Activated naive CD4-positive, alpha-beta T cell treated with anti-CD3 and anti-CD28 coated beads, Interleukin-2, amount 50 U/mL, for 72 hours (primary cell): ENCODE measurements at places on chromosomes 12 and 14.

GRCh38 chr12:17381211-17381610 is 708.8 kb downstream of the RERGL start:
- DNase-seq: no peak

- peak; percentile 34 for DNase-seq
Observed at GRCh38 chr12:86551146-86551571, 295.0 kb upstream of the MGAT4C start.

DNA sequence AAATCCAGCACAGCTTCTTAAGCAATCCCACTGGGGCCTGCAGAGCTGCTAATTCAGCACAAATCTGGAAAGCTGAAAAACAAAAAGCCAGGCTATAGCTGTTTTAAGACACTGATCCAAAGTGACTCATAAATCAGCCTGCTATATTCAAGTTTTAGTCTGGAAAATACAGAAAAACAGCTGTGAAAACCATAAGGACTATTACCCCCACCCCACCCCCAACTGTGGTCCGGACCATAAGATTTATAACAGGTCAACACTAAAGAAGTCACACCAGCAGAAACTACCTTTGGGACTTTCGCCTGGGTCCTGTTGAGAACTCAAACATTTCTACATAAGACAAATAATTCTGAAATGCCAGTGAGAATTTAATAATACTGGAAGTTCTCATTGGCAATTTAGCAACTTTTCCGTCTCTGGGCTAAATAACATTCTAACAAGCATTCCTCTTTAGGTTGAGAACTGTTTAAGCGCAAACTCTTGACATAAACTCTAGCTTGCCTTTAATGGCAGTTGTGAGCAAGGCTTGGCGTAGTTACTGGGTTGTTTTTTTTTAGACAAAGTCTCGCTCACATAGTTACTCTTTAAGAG is 3.3 kb downstream of the LRIG3 start:
- no peak for DNase-seq

DNA sequence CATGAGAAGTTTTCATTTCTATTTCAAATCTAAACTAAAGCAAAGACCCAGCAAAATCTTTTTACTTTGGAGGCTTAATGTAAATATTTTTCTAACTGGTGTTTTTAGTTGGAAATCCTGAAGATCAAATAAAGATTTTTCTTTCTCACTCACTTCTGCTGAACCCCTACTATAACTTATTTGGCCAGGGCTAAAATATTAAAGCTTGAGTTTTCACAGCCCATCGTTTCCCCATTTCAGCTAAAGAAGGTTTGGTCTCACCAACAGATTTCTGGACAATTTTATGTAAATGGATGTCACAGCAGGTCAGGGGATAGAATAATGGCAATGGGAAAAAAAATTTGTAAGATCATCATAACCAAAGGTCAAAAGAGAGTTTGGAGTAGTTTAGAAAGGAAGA is 92.7 kb upstream of the DCN start:
- DNase-seq: no peak

- DNase-seq: no peak
Observed at GRCh38 chr12:88571543-88571942, 8.7 kb downstream of the KITLG start.

GRCh38 chr12:103952497-103952896 is 13.2 kb upstream of the TDG start:
- peak; percentile 30 for DNase-seq

- no peak for DNase-seq
Observed at GRCh38 chr14:69664865-69665526, 53.6 kb downstream of the SUSD6 start.

GRCh38 chr14:78292003-78292402 is 121.8 kb downstream of the NRXN3 start:
- no peak for DNase-seq
